Astrocyte (in vitro differentiated cells and primary cell): ENCODE measurements at places on chromosomes 16 and 17. TPM values are rescaled to one million over a fixed set of nuclear protein-coding genes. Genes with fewer than 3 reads are reported as not detected.

- H3K4me1 ChIP-seq, result no peaks in the 10 kb centered on the region
- peaks cover 2% of the 10 kb centered on the region for H3K27me3 ChIP-seq
- DNase-seq, result no peak
- H3K36me3 ChIP-seq, result no peaks in the 10 kb centered on the region
- H3K4me3 ChIP-seq, result no peak overlapping the region
- no peak overlapping the region for H3K27ac ChIP-seq
These were observed 15.1 kb downstream of the C16orf54 start for GRCh38 chr16:29730649-29731048.

KRT222 gene
- 0.14 and 0.43 TPM in 2 replicates for total RNA-seq

TTYH2 gene
- total RNA-seq, result 8.0 and 9.8 TPM in 2 replicates

GRCh38 chr16:80457871-80458270, 82.9 kb upstream of the DYNLRB2 start:
- DNase-seq, result no peak
- H3K4me1 ChIP-seq, result no peaks in the 10 kb centered on the region
- H3K36me3 ChIP-seq, result no peaks in the 10 kb centered on the region
- H3K27me3 ChIP-seq, result peaks cover 4% of the 10 kb centered on the region
- no peak overlapping the region for H3K27ac ChIP-seq

DNA sequence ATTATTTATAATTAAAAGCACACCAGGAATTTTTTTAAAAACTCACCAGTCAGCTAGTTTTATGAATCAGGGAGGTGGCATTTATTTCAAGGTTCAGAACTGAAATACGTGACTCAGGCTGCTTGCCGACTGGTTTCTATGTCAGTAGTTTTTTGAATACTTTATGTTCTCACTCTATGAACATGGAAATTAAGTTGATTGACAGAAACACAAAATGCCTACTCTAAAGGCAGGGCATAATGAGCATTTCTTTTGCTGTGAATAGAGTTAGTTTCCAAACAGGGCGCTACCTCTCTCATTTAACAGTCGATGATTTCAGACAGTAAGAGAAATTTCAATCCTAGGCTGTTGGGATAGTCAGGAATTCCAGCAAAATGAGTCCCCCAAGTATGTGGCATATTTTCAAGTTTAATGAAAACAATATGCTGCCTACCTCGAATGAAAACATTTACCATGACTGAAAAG, 6.7 kb downstream of the HS3ST3B1 start:
- peaks cover 52% of the 10 kb centered on the region for H3K4me1 ChIP-seq
- H3K27me3 ChIP-seq, result no peaks in the 10 kb centered on the region
- H3K27ac ChIP-seq, result peak overlapping the region; percentile 97
- H3K36me3 ChIP-seq, result peaks cover 3% of the 10 kb centered on the region
- H3K4me3 ChIP-seq, result peak overlapping the region; percentile 57
- DNase-seq, result peak; percentile 84

- H3K36me3 ChIP-seq, result no peaks in the 10 kb centered on the region
- no peaks in the 10 kb centered on the region for H3K4me1 ChIP-seq
- H3K4me3 ChIP-seq, result no peak overlapping the region
- no peaks in the 10 kb centered on the region for H3K27me3 ChIP-seq
- no peak overlapping the region for H3K27ac ChIP-seq
- no peak for DNase-seq
These were observed 8.6 kb upstream of the METTL9 start for GRCh38 chr16:21590796-21591195.

GRCh38 chr16:1125471-1125870, 27.4 kb upstream of the CACNA1H start:
- H3K4me1 ChIP-seq, result no peaks in the 10 kb centered on the region
- peak; percentile 55 for DNase-seq
- H3K4me3 ChIP-seq, result no peak overlapping the region
- H3K27me3 ChIP-seq, result no peaks in the 10 kb centered on the region
- no peak overlapping the region for H3K27ac ChIP-seq

SCIMP gene
- total RNA-seq, result not detected in 2 replicates

- H3K36me3 ChIP-seq, result no peaks in the 10 kb centered on the region
- no peaks in the 10 kb centered on the region for H3K4me1 ChIP-seq
- H3K4me3 ChIP-seq, result no peak overlapping the region
These were observed 123.6 kb upstream of the CRHR1 start for GRCh38 chr17:45660474-45660873.

PPY gene
- not detected in 2 replicates for total RNA-seq

COX6A2 gene
- total RNA-seq, result not detected in 2 replicates

VAC14 gene
- total RNA-seq, result 27.8 and 29.2 TPM in 2 replicates

GRCh38 chr17:40480501-40481003, 20.9 kb downstream of the TNS4 start:
- peaks cover 16% of the 10 kb centered on the region for H3K4me1 ChIP-seq
- H3K4me3 ChIP-seq, result no peak overlapping the region

ZNF688 gene
- 5.4 and 5.9 TPM in 2 replicates for total RNA-seq

DNA sequence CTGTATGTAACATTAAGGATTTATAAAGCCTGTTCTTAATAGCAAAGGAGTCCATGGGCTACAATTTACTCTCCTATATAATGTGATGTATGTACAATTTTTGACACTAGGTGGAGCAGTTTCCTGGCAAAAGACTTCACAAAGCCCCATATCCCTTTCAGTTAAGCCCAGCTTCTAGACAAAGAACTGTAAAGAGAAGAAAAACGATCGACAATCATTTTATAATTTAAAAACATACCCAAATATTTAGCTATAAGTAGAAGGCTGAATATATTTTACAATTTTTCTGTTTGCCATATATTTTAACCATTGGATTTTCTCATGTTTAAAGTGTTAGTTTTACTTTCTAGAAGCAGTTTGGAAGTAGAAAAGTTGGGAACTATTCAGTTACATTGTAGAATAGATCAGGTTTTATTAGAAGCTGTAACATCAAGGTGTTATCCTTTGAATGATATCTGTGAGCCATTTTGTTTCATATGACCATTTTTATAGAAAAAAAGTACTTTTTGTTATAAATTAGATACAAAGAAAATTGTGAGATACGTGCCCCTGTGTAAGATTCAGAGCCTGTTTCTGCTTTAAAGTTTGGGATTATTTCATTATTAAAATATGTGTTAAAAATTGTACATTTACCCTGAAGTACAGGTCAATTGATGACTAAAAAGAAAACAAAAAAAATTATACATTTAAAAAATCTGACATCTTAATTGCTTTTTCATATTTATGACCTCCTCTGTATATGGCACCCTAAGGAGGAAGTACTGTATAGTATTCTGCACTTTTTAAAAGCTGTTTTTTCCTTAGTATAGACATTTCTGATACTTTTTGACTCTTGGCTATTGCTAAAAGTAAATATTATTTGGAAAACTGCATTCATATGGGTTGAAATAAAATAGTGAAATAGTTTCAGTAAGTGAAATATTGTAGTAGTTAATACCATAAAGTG, 46.3 kb downstream of the VMP1 start:
- peak; percentile 73 for DNase-seq
- peaks cover 54% of the 10 kb centered on the region for H3K4me1 ChIP-seq
- H3K27ac ChIP-seq, result peak overlapping the region; percentile 100
- H3K36me3 ChIP-seq, result no peaks in the 10 kb centered on the region

- peaks cover 24% of the 10 kb centered on the region for H3K4me1 ChIP-seq
- DNase-seq, result peak; percentile 100
- no peaks in the 10 kb centered on the region for H3K27me3 ChIP-seq
These were observed 50.5 kb upstream of the ZNF469 start for GRCh38 chr16:88331989-88332920.

DNA sequence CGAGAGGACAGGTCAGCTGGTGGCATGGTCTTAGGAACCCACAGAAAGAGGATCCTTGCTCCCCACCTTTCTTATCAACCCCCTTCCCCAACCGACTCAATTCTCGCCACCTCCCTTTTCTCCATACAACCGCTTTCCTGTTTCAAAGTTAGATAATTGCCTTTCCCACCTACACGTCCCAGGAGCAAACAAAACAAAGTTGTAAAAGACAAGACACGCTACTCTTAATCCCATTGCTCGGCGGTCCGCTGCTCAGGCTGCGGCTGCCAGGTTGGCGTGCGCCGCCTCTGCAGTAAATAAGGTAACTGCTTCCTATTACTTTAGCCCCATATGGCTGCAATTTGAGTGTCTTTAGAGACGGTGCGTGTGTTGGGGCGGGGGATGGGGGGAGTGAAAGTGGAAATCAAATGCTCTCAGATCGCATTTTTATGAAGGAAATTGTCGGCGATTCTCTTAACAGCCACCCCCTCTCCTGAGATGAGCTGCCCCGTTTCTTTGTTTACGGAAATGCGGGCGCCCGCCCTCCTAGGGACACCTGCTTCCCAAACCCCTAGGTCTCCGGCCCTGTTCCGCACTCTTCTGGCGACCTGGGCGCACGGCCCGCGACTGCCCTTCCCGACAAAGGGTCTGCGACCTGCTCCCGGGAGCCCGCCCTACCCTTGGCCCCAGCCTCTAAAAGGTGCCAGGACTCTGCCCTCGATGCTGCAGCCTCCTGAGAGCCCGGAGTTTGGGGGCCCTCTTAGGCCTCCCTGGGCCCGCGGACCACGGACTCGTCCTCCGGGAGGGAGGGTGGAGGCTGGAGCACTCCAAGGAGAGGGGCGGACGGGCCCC, 3.7 kb upstream of the CBX8 start:
- no peak overlapping the region for H3K27ac ChIP-seq
- H3K4me1 ChIP-seq, result peaks cover 39% of the 10 kb centered on the region
- peak; percentile 30 for DNase-seq
- peaks cover 76% of the 10 kb centered on the region for H3K27me3 ChIP-seq

DNA sequence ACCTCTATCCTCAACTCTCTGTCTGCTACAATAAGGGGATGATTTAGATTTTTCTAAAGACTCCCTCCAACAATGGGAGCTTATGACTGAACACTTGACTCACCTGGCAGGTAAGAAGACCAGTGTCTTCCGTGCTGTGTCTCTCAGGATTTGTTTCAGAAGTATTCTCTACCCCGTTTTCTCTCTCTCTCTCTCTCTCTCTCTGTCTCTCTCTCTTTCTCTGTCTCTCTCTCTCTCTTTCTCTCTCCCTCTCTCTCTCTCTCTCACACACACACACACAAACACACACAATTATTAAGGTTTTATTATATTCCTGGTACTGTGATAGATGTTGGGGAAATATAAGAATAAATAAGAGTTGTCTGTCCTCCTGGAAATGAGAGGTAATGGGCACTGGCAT, 263.9 kb downstream of the TOX3 start:
- H3K4me3 ChIP-seq, result no peak overlapping the region
- peak; percentile 61 for DNase-seq
- no peak overlapping the region for H3K27ac ChIP-seq
- H3K4me1 ChIP-seq, result no peaks in the 10 kb centered on the region

DNA sequence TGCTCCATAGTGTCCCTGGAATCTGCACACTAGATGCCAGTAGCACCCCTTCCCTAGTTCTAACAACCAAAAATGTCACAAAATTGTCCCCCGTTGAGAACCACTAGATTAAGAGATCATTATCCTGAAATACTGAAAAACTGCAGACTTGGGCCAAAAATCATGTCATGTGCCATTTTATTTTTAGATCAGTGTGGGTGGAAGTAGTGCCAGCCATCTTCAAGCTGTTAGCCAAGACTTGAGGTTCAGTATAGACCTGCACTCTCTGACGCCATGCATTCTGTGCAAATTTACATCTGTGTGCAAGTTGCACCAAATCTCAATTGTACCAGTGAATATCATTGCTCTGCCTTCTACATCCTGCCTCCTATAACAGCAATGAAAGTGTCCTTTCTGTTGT, 31.5 kb upstream of the NOL11 start:
- H3K4me3 ChIP-seq, result no peak overlapping the region
- no peaks in the 10 kb centered on the region for H3K27me3 ChIP-seq
- no peaks in the 10 kb centered on the region for H3K36me3 ChIP-seq
- no peak overlapping the region for H3K27ac ChIP-seq

DNA sequence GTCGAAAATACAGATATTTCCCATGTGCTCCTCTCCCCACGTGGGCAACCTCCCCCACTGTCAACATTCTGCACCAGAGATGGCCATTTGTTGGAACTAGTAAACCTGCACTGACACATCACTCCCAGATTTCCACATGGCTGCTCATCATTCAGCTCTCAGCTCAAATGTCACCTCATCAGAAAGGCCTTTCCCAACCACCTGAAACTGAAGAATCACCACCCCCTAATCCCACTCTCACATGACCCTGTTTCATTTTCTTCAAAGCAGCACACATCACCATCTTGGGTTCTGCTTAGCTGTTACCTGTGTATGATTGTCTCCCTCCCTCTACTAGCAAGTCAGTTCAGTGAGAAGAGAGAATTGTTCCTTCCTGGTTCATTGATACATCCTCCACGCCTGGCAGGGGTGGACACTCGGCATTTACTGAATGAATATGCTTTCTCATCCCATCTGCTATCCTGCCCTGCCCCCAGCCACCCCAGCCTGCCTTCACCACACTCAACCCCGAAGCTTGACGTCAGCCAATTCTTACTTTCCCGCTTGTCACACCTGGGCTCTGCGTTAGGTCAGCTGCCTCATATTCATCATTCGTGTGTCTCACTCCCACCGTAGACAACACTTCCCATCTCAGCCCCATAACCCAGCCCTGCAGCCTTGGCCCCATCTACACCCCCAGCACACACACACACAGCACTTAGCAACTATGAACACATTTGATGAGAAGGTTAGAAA, 1.5 kb downstream of the C17orf114 start:
- no peak overlapping the region for H3K27ac ChIP-seq
- H3K4me3 ChIP-seq, result no peak overlapping the region
- H3K27me3 ChIP-seq, result no peaks in the 10 kb centered on the region
- DNase-seq, result no peak
- H3K36me3 ChIP-seq, result peaks cover 18% of the 10 kb centered on the region
- peaks cover 4% of the 10 kb centered on the region for H3K4me1 ChIP-seq

DNA sequence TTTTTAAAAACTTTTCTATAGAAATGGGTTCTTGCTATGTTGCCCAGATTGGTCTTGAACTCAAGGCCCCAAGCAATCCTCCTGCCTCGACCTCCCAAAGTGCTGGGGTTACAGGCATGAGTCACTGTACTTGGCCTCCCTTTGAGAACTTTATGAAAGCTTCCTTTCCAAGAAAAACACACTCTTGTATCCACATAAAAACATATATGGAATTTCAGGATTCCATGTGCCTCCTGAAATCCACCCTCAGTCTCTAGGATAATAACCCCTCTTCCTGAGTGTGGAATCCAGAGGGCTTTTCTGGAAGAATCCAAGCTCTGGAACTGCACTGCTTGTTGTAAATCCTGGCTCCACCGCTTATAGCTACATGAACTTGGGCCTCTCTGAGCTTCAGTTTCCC, 53.2 kb upstream of the MRTFB start:
- no peak overlapping the region for H3K27ac ChIP-seq
- no peaks in the 10 kb centered on the region for H3K27me3 ChIP-seq
- no peaks in the 10 kb centered on the region for H3K36me3 ChIP-seq
- no peak overlapping the region for H3K4me3 ChIP-seq
- no peak for DNase-seq
- H3K4me1 ChIP-seq, result peaks cover 12% of the 10 kb centered on the region

- peaks cover 41% of the 10 kb centered on the region for H3K27me3 ChIP-seq
- DNase-seq, result peak; percentile 29
- H3K4me3 ChIP-seq, result no peak overlapping the region
- no peak overlapping the region for H3K27ac ChIP-seq
- H3K36me3 ChIP-seq, result no peaks in the 10 kb centered on the region
These were observed 46.3 kb downstream of the SNX11 start for GRCh38 chr17:48153691-48154358.

DNA sequence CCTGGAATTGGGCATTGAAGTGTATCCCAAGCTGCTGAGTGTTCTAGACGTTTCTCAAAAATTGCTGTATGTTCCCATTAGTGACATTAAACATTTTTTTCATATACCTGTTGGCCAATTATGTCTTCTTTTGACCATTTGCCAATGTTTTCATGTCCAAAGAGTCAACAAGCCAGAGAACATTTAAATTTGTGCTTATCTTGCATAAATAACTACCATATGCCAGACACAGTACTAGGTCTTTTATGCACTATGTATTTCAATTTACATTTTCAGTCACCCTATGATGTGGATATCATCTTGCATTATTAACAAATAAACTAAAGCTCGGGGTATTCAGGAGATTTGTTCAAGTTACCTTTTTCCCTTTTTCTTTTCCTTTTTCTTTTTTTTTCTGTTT, 632.9 kb upstream of the C16orf82 start:
- no peak overlapping the region for H3K27ac ChIP-seq
- H3K36me3 ChIP-seq, result no peaks in the 10 kb centered on the region
- no peak overlapping the region for H3K4me3 ChIP-seq
- H3K4me1 ChIP-seq, result no peaks in the 10 kb centered on the region
